ENCODE measurements at places on chromosomes 2 and 18.

DNA sequence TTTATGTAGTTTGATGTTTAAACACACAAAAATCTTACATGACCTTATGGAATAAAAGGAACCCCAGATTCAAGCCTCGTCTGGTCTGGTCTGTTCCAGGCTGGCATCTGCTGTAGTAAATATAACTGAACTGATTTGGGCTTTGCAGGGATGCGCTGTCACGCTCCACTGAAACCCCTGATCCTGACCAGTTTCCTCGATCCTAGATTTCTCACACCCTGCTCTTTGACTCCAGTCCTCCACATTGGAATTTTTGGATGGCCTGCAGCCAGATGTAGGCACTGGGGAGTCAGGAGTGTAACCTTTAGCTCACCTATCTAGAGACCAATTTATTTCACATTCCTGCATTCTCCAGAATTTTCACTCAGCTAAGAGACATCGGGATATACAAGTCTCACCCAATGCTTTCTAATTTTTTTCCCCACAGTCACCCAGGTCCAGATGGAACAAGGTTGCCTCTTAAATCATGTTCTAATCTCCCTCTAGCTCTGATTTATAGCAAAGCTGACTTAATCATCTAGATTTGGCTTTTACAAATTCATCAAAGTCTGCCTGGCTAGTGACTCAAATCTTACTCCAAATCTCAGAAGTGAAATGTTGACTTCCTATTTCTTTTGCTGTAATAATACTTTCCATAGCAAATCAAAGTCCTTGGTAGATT is 219.6 kb downstream of the CD226 start:
- no peak for DNase-seq

- no peak for DNase-seq
These were observed 46.6 kb downstream of the TSPYL6 start for GRCh38 chr2:54209379-54209778.

DNA sequence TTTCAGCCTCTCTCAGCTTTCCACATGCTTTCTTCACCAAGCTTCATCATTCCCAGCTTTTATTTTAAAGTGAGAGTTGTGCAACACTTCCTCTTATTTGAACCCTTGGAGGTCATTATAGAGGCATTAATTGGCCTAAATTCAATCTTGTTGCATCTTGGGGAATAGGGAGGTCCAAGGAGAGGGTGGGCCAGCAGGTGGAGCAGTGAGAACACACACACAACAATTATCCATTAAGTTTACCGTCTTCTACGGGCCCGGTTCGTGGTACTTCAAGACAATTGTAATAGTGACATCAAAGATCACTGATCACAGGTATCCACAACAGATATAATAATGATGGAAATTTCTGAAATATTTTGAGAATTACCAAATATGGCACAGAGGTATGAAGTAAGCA is 457.2 kb upstream of the SMIM21 start:
- DNase-seq: no peak

DNA sequence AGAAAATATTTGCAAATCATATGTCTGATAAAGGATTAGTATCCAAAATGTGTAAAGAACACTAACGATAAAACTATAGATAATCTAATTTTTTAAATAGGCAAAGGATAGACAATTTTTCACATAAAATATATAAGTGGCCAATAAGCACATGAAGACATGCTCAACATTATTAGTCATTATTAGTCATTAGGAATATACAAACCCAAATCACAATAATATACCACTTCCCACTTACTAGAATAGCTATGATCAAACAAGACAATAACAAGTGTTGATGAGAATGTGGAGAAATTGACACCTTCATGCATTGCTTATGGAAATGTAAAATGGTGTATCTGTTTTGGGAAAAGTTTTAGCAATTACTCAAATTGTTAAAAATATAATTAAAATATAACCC is 12.6 kb upstream of the MAP2 start:
- no peak for DNase-seq

GRCh38 chr2:159960414-159960813 is 102.0 kb downstream of the PLA2R1 start:
- DNase-seq: no peak

- DNase-seq: no peak
These were observed 22.5 kb upstream of the DNAJC27 start for GRCh38 chr2:24994146-24994724.

- no peak for DNase-seq
These were observed 202.3 kb downstream of the ALPK2 start for GRCh38 chr18:58426611-58427010.

DNA sequence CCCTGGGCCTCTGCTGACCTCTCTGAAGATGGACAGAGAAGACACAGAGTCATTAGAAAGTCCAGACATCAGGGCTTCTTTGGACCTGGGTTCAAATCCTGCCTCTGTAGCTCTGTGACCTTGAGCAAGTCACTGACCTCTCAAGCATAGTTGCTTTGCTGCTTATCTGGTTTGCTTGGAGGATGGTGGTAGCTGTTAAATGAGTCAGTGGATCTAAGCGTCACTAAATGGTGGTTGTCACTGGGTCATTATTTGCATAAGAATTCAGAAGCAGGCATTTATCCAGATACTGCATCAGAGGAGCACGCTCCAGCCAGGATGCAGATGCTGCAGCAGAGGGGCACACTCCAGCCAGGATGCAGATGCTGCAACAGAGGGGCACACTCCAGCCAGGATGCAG is 229.2 kb downstream of the GLI2 start:
- no peak for DNase-seq

DNA sequence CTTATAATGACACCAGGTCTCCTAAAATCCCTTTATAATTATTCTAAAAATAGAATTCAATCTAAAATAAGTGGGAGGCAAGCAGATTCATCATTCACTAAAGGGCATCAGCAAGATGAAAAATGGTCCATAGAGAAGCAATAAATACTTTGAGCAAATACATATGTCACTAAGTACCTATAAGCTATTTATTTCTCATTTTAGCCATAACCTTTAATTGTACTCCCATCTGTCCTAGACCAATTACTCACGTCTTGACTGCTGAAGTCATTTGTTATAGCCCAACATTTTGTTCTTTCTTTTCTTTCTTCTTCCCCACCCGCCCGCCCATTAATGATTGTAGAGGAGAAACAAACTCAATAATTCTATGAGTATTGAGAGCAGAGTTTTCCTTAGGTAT is 105.7 kb downstream of the MAP2 start:
- no peak for DNase-seq

- no peak for DNase-seq
These were observed 16.3 kb downstream of the FOSL2 start for GRCh38 chr2:28408764-28409599.

- DNase-seq: no peak
These were observed 502.3 kb downstream of the PID1 start for GRCh38 chr2:228768818-228769217.

DNA sequence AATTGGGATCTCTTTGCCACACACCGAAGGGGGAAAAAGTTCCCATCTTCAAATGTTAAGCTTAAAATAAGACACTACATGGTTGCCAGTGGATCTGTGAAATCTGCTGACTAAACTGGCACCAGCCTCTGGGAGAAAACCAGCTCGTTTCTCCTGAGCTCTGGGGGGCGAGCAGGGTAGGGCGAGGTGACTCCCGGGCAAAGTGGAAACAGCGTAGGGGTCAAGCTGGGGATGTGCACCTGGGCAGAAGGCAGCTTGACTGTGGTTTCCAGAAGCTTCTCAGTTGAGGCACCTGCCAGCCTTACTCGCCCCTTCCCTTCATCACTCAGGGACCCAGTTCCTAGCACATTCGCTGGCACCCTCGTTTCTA is 62.8 kb downstream of the SFXN5 start:
- DNase-seq: no peak

DNA sequence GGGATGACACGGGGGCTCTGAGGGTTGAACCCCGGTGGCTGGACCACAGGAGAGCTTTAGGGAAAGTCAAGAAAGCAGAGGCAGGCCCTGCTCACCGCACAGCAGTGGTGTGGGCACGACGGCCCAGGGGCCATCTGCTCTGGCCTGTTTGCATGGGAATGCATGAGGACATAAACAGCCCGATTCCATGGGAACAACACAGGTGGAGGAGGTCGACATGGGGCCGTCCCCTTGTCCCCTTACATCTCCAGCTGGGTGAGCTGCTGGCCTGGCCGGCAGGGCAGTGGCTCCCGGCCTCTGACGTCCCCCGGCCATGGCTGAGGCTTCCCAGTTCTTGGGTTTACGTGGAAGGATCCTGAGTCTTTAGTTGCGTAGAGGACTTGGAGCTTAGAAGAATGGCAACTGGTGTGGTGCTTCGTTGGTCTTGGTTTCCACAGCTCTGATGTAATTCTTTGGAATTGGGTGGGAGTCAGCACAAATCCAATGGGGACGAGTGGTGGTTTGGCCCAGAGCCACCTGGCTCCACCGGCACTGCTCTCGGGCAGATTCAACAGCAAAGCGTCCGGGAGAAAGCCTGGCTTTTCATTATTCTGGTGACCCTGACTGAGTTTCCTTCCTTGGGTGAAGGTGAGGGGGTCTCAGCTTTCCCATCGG is 98.3 kb upstream of the HDAC4 start:
- DNase-seq: no peak

DNA sequence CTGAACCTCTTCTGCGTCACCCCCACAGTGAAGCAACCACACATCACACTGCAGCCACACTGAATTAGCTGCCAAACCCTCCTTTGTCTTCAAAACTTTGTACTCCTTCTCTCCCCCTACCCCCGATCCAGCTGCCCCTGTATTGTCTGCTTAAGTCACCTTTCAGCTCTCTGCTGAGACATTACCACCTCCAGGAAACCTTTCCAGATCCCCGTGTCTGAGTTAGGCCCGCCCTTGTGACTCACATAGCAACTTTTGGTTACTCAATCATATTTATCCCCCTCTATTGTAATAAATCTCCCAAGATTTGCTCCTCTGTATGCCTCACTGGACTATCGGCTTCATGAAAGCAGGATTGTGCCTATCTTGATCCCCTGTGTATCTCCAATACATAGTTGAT is 82.8 kb upstream of the CDCA7 start:
- DNase-seq: no peak

DNA sequence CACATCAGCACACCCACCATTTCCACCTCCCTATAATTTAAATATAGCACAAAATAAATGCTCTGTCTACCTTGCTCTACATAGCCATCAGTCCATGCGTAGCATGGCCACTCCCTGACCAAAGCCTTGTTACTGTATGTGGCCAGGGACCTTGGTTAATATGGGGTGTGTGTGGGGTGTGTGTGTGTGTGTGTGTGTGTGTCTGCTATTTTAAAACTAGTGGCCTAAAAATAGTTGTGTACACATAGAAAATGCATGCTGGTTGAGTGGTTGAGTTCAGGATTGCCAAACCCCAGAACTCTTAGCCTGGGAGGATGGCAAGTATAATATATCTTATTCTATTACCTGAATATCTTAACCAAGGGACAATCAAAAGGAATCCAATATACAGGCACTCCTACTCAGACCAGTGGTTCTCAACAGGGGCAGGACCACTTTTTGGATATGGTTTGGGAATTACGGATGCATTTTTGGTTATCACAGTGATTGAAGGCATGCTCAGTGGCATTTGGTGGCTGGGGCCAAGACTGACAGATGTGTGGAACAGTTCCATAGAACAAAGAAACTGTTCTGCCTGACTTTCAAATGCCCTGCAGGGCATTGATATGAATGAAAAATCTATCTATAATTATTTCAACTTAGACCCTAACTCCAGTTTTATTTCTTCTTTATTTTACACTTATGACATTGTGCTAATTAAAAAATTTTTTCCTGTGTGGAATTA is 72.3 kb upstream of the PSME4 start:
- DNase-seq: no peak

- DNase-seq: no peak
These were observed 217.6 kb upstream of the FN1 start for GRCh38 chr2:215653344-215654030.

- no peak for DNase-seq
These were observed 106.0 kb downstream of the SETBP1 start for GRCh38 chr18:44786688-44787087.

GRCh38 chr18:22277758-22278157 is 108.4 kb downstream of the GATA6 start:
- no peak for DNase-seq

- no peak for DNase-seq
These were observed 447.6 kb upstream of the POU3F3 start for GRCh38 chr2:104406261-104406726.
